ENCODE measurements at places on chromosomes 2 and 18.
A peak's percentile ranks its signal among the peaks of the same experiment; 100 is the strongest.

- DNase-seq: no peak
Measured at GRCh38 chr2:201413143-201413542, 38.1 kb downstream of the TRAK2 start.

DNA sequence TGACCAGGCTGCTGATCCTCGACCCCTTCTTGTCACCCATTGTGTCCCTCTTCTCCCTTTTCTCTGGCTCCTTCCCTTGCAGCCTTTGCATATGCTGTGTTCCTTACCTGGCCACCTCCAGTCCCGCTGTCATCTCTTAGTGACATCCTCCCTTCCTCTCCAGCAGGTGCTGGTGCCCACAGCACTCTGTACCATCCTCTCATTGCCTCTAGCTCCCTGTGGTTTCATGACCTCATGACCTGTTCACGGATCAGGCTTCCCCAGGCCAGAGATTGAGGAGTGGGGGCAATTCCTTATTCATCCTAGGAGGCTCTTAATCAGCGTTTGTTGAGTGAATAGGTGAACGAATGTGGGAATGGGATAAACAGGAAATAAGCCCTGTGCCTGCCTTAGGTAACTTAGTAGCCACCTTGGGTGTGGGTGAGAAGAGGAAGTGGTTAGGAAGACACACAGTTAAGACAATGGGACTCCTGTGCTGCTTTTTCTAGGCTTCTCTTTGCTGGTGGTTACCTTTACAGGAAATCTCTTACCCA, 35.5 kb downstream of the ITGA6 start:
- DNase-seq: peak; percentile 71

DNA sequence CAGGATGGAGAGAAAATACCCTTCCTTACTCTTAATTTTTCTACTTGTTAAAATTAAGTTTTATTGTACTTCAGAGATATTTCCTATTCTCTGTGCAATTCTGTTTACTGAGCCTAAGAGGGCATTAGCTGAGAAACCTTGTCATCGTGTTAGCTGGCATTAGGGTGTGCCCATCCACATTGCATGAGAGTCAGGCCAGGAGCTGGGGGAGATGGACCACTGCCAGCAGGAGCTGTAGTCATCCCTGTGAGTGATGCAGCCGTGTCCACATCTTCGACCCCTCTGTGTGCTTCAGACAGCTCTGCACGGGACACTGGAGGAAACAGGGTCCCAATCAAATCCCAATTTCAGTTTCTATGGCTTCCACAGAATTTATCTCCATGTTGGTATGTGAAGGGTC, 34.2 kb downstream of the ABCA12 start:
- no peak for DNase-seq

GRCh38 chr2:152189622-152190495, 14.3 kb upstream of the STAM2 start:
- peak; percentile 50 for DNase-seq

DNA sequence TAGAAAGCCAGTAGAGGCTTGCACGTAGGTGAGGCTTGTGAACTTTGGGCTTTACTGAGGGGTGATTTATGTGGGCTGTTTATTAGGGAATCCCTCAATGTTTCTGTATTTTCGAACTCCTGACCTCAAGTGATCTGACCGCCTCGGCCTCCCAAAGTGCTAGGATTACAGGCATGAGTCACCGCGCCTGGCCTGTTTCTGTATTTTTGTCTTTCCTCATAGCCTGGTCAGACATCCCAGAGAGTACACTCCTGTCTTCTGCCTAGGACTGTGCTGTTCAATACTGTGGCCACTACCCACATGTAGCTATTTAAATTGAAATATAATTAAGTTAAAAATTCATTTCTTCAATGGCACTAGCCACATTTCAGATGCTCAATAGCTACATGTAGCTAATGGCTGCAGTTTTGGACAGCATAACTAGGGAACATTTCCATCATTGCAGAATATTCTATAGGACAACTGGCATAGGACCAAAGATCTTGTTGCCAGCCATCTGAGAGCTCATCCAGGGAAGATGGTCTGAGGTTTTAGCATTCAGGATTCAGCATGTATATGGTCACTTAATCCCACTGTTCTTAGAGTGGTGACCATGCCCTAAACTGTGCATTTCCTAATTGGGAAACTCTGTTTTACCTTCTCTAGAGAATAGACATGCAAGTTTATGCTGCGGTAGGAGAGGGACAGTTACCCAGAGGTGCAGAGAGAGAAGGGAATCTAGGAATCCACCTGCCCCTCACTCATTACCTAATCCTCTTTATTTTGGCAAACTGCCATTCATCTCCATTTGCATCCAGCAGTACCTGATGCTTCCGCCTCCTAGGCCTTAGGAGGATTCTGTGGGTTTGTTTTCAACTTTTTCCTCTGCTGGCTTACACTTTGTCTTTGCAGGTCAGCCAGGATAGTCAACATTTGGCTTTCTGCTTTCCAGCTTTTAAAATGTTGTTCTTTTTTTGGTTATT, 64.4 kb downstream of the LCLAT1 start:
- no peak for DNase-seq

GRCh38 chr2:23532391-23533337, 147.7 kb downstream of the KLHL29 start:
- peak; percentile 55 for DNase-seq

GRCh38 chr2:197647961-197648690, 27.3 kb downstream of the RFTN2 start:
- no peak for DNase-seq

GRCh38 chr2:224881846-224882245, 160.4 kb downstream of the DOCK10 start:
- no peak for DNase-seq

DNA sequence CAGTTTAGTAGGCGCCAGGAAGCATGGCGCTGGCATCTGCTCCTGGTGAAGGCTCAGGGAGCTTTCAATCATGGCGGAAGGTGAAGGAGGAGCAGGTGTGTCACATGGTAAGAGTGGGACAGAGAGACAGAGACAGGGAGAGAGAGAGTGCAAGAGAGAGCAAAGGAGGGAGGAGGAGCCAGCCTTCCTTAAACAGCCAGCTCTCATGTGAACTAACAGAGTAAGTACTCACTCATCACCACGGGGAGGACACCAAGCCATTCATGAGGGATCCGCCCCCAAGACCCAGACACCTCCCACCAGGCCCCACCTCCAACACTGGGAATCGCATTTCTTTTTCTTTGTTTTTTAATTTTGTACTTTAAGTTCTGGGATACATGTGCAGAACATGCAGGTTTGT, 40.8 kb upstream of the CLASP1 start:
- no peak for DNase-seq

GRCh38 chr2:204944927-204945326, 399.7 kb downstream of the PARD3B start:
- DNase-seq: no peak

- no peak for DNase-seq
Measured at GRCh38 chr18:67468038-67468437, 48.5 kb downstream of the DSEL start.

GRCh38 chr2:129478902-129479517, 500.5 kb upstream of the RAB6C start:
- no peak for DNase-seq

DNA sequence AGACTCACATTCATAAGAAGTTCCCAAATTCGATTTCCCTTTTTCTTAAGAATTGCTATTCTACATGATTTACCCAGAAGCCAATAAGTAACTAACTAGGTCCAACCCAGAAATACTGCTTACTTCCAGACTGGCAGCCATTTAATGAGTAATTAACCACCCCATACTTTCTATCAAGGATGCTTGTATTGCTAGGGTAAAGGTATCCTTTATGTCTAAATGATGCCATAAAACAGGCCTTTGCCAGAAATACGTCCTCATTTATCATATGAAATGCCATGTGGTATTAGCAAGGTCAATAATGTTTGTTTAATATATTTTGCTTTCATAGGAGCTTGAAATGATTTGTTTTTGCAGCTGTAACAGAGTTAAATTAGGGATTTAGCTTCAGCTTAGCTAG, 56.1 kb downstream of the PLEKHM3 start:
- DNase-seq: no peak

- peak; percentile 80 for DNase-seq
Measured at GRCh38 chr2:239298116-239298804, 102.6 kb downstream of the HDAC4 start.

- DNase-seq: peak; percentile 57
Measured at GRCh38 chr2:230068651-230069055, at the start of gene SLC16A14. Gene SLC16A14, minus strand, starts transcription at chr2:230068924. Its CDS starts 9,572 bp downstream, at chr2:230059352.

GRCh38 chr2:59752512-59752911, 800.9 kb downstream of the BCL11A start:
- no peak for DNase-seq

DNA sequence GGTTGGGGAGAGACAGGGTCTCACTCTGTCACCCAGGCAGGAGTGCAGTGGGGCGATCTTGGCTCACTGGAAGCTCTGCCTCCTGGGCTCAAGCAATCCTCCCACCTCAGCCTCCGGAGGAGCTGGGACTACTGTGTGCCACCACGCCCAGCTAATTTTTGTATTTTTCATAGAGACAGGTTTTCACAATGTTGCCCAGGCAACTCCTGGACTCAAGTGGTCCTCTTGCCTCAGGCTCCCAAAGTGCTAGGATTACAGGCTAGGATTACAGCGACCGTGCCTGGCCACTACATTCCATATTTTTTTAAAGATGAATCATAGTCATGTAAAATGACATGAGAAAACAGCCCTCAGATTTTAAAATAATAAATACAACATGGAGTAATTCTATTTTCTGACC, 32.3 kb downstream of the CWC22 start:
- DNase-seq: no peak
